ENCODE measurements at places on chromosomes 5 and 9.

- DNase-seq = no peak
These were observed 76.5 kb downstream of the SH3PXD2B start for GRCh38 chr5:172377856-172378255.

- DNase-seq = no peak
These were observed 275.5 kb downstream of the GLIS3 start for GRCh38 chr9:4024281-4024777.

DNA sequence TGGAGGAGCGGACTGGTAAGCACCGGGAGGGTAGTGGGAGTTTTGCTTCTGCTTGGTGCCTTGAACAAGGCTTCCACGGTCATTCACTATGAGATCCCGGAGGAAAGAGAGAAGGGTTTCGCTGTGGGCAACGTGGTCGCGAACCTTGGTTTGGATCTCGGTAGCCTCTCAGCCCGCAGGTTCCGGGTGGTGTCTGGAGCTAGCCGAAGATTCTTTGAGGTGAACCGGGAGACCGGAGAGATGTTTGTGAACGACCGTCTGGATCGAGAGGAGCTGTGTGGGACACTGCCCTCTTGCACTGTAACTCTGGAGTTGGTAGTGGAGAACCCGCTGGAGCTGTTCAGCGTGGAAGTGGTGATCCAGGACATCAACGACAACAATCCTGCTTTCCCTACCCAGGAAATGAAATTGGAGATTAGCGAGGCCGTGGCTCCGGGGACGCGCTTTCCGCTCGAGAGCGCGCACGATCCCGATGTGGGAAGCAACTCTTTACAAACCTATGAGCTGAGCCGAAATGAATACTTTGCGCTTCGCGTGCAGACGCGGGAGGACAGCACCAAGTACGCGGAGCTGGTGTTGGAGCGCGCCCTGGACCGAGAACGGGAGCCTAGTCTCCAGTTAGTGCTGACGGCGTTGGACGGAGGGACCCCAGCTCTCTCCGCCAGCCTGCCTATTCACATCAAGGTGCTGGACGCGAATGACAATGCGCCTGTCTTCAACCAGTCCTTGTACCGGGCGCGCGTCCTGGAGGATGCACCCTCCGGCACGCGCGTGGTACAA, 556 bp downstream of the PCDHGC3 start:
- no peak for DNase-seq

- DNase-seq = no peak
These were observed 182.1 kb upstream of the TRIM32 start for GRCh38 chr9:116504893-116505480.

DNA sequence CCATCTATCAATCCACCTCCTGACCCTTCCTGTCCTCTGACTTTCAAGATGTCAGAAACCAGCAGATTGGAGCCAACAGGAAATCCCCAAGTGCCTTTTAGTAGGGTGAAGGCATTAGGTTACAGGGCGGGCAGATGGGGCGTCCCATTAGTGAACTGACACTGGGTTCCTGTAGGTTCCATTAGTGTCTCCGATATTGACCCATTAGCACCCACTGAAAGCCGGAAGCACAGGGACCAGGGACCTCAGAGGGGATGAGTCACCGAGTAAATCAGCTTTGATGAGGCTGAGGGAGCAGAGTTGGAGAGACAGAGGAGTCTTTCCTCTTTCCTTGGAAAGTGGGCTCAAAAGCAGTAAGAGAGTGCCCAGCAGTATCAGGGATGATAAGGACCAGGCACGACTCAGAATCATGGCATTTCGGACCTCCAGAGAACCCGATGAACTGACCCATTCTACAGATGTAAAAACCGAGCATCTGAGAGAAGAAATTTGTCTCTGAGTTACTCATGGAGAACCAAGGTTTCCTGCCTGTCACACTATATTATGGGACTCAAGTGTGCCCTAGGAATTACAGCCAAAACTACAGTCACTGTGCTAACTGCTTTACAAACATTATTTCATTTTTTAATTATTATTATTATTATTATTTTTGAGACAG, 47.2 kb upstream of the FABP6 start:
- DNase-seq = no peak

GRCh38 chr5:54257366-54258118, 52.8 kb downstream of the ARL15 start:
- no peak for DNase-seq

- peak; percentile 10 for DNase-seq
These were observed 13.1 kb downstream of the PSD2 start for GRCh38 chr5:139808481-139809330.

DNA sequence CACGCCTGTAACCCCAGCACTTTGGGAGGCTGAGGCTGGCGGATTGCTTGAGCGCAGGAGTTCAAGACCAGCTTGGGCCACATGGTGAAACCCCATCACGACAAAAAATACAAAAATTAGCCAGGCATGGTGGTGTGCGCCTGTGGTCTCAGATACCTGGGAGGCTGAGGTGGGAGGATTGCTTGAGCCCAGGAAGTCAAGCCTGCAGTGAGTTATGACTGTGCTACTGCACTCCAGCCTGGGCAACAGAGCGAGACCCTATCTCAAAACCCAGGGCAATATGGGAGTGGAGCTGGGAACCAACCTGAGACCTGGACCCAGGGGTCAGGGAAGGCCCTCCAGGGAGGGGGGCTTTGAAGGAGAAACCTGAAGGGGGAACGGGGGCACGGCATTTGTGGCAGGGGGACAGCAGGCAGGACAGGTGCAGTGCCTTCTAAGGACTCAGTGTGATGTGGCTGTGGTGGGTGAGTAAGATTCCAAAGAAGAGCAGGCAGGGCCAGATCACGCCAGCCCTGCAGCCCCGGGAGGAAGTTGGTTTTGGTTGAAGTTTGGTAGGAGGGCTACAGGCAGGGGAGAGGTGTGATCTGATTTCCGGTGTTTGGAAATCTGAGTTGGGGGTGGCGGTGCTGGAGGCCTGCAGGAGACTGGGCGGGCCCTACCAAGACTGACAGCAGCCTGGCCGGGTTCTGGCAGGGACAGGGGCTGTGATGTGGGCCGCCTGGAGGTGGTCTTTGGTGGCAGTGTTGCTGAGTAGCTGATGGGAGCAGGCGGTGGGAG, 46.2 kb downstream of the NTNG2 start:
- no peak for DNase-seq

- no peak for DNase-seq
These were observed 1.2 kb downstream of the CDKN2A start for GRCh38 chr9:21993007-21993406.

GRCh38 chr5:136992796-136993489, 506.2 kb downstream of the SPOCK1 start:
- no peak for DNase-seq

GRCh38 chr5:7016999-7017747, 303.9 kb downstream of the TENT4A start:
- no peak for DNase-seq

- DNase-seq = no peak
These were observed 169.7 kb downstream of the ARHGAP26 start for GRCh38 chr5:142939884-142940283.

GRCh38 chr5:36777105-36777757, 99.3 kb upstream of the NIPBL start:
- no peak for DNase-seq

DNA sequence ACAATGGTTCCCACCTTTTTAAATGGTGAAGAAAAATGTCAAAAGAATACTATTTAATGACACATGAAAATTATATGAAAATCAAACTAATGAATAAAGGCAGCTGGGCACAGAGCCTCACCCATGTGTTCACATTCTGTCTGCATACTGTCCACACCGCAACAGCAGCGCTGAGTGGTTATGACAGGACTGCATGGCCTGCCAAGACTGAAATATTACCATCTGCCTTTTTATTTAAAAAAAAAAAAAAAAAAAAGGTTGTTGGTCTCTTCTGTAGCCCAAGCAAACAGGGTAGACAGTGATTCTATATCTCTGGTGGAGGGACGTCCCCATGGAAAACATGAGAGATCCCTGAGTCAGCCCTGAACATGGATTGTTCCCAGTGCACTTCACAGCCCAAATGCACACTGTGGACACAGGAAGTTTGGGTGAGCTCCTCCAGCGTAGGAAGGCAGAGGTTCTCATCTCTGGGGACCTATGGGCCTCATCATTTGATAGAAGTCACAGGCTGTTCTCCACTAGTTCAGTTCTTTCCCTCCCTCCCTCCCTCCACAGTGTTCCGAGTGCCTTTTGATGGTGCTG, 44.9 kb upstream of the SHC3 start:
- DNase-seq = no peak

DNA sequence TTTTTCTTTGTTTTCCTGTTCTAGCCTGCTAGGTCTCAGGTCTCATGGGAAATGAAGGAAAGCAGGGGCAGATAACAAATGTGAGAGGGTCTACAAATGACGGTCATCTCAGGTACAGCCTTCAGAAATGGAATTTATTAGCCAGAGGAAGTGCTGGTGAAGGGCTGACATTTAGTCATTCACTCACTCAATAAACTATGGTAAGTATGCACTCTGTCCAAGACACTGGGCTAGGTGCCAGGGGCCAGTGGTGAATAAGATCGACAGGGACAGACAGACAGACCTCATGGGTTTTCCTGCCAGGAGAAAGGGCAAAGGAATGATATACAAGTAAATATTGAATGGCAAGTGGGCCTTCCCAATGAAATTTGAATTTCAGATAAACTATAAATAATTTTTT, 6.3 kb downstream of the PDE6A start:
- no peak for DNase-seq

DNA sequence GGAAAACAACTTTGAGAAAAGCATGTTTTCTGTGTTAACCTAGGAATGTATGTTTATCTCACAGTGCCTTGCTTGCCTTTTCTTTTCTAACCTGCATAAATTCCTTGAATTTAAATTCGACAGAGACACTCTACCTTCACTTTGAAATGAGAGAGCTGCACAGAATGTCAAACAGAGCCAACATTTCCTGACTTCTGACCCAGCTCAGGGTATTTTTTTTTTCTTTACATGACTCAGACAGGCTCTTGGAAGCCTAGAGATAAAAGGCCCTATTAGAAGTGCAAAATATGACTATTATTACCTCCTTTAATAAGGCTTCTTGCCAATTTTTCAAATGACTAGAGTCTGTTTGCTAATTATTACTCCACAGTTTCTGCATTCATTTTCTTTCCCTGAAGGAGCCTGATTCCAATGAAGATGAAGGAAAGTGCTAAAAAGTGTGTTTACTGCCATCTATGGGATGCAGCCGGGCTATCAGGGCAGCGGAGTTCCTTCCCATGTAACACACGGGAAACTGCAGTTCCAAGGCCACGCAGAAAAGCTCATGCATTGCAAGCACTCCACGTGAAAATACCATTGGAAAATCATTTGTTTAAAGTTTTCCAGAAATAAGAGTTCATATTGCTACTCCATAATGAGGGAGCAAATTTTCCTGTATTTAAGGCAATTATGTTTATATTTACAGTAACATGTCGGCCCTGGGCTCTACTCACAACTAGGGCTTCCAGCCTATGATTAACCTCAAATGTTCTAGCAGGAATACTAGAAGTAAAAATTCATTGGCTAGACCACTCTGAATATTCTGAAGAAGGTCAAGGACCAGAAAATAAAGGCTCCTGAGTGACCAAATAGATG, 485.6 kb downstream of the ZSWIM6 start:
- no peak for DNase-seq

DNA sequence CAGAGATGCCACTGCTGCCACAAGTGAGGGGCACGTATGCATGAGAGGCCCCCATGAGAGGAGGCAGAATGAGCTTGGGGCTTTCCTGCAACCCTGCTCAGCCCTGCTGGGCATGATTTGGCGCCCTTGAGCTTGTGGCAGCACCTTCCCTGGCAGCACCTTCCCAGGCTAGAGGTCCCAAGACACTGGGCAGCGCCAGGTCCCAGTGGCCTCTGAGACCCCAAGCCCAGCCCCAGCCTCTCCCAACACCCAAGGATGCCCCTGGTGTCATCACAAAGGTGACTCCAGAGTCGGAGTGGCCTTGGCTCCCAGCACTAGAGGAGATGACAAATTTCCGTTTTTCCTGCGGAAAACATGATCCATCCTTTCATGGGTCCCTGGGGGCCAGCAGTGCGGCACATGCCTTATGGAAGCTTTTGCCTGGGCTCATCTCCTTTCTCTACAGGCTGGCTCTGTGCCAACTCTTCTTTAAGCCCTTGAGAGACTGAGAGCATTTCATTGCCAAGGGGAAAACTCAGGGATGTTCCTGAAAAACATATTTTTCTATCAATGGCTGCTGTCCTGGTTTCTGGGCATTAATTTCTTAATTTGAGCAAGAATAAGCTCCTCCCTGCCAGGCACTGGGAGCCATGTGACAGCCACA, 77.1 kb upstream of the ADAMTS2 start:
- DNase-seq = no peak

DNA sequence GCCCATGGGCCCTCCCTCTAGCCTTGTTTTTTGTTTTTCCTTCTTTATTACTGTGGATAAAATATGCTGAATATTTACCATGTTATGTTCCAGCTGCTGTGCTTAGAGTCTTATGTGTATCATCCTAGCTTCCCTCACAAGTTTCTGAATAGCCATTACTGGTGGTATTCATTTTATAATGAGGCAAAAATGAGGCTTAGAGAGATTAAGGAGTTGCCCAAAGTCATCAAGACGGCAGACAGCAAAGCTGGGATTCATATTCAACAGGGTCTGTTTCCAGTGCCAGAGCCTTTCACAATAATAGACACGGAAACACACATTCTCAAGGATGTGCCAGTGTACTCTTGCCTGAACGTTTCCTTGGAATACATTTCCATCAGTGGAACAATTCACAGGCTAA, 258.1 kb downstream of the CTNND2 start:
- DNase-seq = no peak

Data from CD4-positive, alpha-beta T cell treated with Interleukin-12 subunit alpha and Interleukin-12 subunit beta, for 1 hour (primary cell).